ENCODE measurements at places on chromosomes 13 and 19. TPM values are rescaled to one million over a fixed set of nuclear protein-coding genes. Genes with fewer than 3 reads are reported as not detected.

TSHZ3 gene
- 20.6 TPM for total RNA-seq

CEACAM16 gene
- 0.36 TPM for total RNA-seq

FREM2 gene
- total RNA-seq, result 0.16 TPM

NPAS1 gene
- total RNA-seq, result 9.8 TPM

ZNF66 gene
- total RNA-seq, result 7.7 TPM

RYR1 gene
- 1.0 TPM for total RNA-seq

ZNF223 gene
- 3.8 TPM for total RNA-seq

LAIR1 gene
- 27.4 TPM for total RNA-seq

PTH2 gene
- total RNA-seq, result not detected

DCT gene
- 0.29 TPM for total RNA-seq

NCCRP1 gene
- total RNA-seq, result not detected

VSTM1 gene
- total RNA-seq, result not detected

FLT1 gene
- 62.8 TPM for total RNA-seq

SCN1B gene
- 11.9 TPM for total RNA-seq

ZNF799 gene
- 7.6 TPM for total RNA-seq

LRRC4B gene
- 12.2 TPM for total RNA-seq

CCL25 gene
- not detected for total RNA-seq

TEX101 gene
- not detected for total RNA-seq

TICAM1 gene
- total RNA-seq, result 14.0 TPM

SIGLEC9 gene
- 10.4 TPM for total RNA-seq

MATK gene
- 2.0 TPM for total RNA-seq

PSG4 gene
- not detected for total RNA-seq

ZNF649 gene
- 15.3 TPM for total RNA-seq

CCDC9 gene
- 43.8 TPM for total RNA-seq

PRR22 gene
- total RNA-seq, result 0.81 TPM

PINLYP gene
- 10.1 TPM for total RNA-seq

ZBTB45 gene
- 12.2 TPM for total RNA-seq

C13orf42 gene
- total RNA-seq, result not detected

GJA3 gene
- total RNA-seq, result 0.42 TPM

VRK3 gene
- total RNA-seq, result 36.7 TPM

FCAR gene
- total RNA-seq, result 5.2 TPM

ZNF154 gene
- 6.4 TPM for total RNA-seq

POU2F2 gene
- total RNA-seq, result 9.0 TPM

ZNF763 gene
- 1.9 TPM for total RNA-seq

ALOX5AP gene
- 31.6 TPM for total RNA-seq

NALCN gene
- 16.2 TPM for total RNA-seq

PHLDB3 gene
- 9.7 TPM for total RNA-seq

ABHD17A gene
- total RNA-seq, result 54.8 TPM

WDR88 gene
- total RNA-seq, result not detected

S1PR4 gene
- total RNA-seq, result 2.4 TPM

LHB gene
- total RNA-seq, result 0.84 TPM

NLRP9 gene
- not detected for total RNA-seq

KIR3DL2 gene
- total RNA-seq, result not detected

ATP4A gene
- not detected for total RNA-seq

UPF1 gene
- 75.6 TPM for total RNA-seq

CNMD gene
- not detected for total RNA-seq

FSD1 gene
- not detected for total RNA-seq

C19orf33 gene
- 2.0 TPM for total RNA-seq
